Smooth muscle cell of the brain vasculature (primary cell): ENCODE measurements at places on chromosomes 3 and 15.

- DNase-seq: no peak
Measured at GRCh38 chr15:45715528-45715927, 80.7 kb downstream of the SQOR start.

GRCh38 chr3:23739536-23739935, 66.2 kb upstream of the UBE2E1 start:
- no peak for DNase-seq

DNA sequence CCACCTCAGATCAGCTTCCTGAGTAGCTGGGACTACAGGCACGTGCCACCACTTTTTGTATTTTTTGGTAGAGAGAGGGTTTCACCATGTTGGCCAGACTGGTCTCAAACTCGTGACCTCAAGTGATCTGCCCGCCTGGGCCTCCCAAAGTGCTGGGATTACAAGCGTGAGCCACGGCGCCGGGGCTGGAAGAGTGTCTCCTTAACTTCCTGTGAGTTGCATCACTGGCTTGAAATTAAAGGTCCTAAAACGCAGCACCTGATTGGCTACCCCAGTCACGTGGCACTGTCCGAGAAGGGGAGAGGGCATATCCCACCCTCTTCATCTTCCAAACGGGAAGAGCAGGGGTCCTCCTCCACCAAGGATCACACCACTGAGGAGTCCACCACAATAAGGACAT, 5.5 kb upstream of the FAM174B start:
- DNase-seq: no peak

GRCh38 chr15:61831505-61831921, 228.7 kb downstream of the VPS13C start:
- DNase-seq: no peak

DNA sequence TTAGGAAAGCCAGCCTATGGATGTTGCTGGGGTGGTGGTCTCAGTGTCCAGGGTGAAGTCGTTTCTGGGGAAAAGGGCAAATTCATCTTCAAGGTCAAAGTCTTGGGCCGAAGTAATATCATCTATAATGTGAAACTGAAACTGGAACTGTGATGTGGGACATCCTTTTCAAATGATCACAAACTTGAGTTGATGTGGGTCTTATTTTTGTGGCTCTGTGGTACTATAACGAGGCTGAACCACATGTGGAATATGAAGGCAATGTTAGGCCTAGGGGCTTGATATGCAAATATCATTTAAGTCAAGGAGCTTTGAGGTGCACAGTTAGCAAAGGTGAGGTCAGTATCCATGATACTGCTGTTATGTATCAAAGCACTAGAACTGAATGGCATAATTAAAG, 1.5 kb upstream of the CD200R1L start:
- no peak for DNase-seq

DNA sequence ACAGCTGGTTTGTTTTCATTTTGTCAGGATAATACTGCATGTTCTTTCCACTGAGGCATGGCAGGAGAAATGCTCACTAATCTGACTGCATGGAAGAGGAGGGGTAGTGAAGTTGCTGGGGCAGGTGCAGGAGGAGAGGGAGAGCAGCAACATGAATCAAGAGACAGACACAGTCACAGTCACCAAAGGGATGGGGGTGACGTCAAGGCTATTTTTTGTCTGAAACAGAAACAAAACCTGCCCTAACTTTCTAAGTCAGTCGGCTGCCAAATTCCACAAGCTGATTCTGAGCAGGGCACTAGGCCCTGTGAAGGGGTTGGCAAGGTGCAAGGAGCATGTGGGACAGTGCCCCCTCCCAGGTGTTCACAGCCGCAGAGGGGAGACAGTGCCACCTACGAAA, 186.6 kb upstream of the NSMCE3 start:
- no peak for DNase-seq

GRCh38 chr3:177906126-177906511, 630.1 kb upstream of the KCNMB2 start:
- DNase-seq: peak; percentile 39

DNA sequence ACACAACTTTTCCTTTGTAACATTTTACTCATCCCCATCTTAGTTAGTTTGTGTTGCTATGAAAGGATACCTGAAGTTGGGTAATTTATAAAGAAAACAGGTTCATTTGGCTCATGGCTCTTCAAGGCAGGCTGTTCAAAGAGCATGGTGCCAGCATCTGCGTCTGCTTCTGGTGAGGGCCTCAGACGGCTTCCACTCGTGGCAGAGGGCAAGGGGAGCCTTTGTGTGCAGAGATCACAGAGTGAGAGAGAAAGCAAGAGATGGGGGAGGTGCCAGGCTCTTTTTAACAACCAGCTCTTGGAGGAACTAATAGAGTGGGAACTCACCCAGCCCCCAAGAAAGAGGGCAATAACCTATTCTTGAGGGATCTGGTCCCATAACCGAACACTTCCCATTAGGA, 23.1 kb downstream of the PLA2G4F start:
- DNase-seq: no peak

- no peak for DNase-seq
Measured at GRCh38 chr15:83810110-83810509, 156.2 kb downstream of the ADAMTSL3 start.

- no peak for DNase-seq
Measured at GRCh38 chr3:157913741-157914150, 192.5 kb downstream of the SHOX2 start.

- no peak for DNase-seq
Measured at GRCh38 chr3:43061101-43061895, 44.6 kb downstream of the POMGNT2 start.

GRCh38 chr15:34904527-34904926, 65.0 kb downstream of the AQR start:
- DNase-seq: no peak

- DNase-seq: no peak
Measured at GRCh38 chr15:72737723-72738122, 45.8 kb downstream of the ADPGK start.

GRCh38 chr15:89770041-89770440, 6.1 kb upstream of the MESP2 start:
- DNase-seq: no peak

GRCh38 chr15:29784413-29784812, 37.9 kb downstream of the TJP1 start:
- DNase-seq: no peak

- no peak for DNase-seq
Measured at GRCh38 chr15:31360843-31361763, 34.5 kb downstream of the KLF13 start.

- DNase-seq: no peak
Measured at GRCh38 chr3:31185062-31185357, 290.5 kb upstream of the GADL1 start.

DNA sequence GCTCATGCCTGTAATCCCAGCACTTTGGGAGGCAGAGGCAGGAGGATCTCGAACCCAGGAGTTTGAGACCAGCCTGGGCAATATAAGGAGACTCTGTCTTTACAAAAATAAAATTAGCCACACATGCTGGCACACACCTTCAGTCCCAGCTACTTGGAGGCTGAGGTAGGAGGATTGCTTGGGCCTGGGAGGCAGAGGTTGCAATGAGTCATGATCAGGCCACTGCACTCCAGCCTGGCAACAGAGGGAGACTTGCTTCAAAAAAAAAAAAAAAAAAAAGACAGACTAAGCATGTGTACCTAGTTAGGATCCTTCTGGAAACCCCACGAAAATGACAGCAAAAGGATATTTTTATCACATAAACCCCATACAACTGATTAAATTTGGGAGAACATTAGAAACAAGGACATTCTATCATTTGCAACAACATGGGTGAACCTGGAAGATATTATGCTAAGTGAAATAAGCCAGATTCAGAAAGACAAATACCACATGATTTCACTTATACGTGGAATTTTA, 44.9 kb downstream of the METTL6 start:
- DNase-seq: no peak

DNA sequence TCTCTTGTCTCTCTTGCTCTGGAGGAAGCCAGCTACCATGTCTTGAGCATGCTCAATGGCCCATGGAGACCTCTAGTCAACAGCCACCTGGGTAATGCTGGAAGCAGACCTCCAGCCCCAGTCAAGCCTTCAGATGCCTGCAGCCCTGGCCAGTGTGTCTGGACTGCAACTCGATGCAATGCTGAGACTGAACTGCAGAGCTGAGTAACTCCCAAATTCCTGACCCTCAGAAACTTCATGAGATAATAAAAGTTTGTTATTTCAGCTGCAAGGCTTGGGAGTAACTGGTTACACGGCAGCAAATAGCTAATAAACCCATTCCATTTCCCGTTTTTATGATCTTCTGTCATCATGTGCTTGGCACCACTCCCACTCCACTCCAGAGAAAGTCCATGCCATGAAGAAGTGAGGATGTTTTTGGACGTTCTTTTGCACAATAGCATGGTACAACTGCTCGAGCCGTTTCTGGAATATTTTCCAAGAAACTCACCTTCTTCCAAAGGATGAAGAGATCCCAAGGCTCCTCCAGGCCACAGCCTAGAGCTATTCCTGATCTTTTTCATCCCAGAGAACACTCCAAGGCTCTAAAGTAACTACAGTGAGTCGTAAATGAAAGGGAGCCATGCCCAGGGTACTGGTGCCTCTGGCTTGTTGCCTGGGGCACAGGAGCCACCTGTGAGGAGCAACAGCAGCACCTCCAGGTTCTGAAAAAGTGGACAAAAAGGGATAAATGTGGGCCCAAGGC, 72.0 kb upstream of the KLF13 start:
- DNase-seq: peak; percentile 79

DNA sequence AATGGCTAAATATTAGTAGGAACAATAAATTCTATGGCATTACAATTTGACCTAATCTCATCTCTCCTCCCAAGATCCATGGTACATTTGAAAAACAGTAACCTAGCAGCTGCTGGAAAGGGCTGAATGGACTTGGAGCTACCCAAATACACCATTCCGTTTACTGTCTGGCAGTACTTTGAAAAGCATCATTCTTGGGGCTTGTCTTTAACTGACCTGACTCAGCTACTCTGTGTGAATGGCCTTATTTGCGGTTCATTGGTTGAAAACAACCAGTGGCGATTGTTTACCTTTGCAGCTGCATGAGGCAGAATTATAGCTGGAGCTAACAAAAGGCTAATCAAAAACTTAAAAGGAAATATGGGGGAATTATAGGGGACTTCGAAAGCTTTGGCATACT, 311.2 kb upstream of the MCTP2 start:
- DNase-seq: no peak

- DNase-seq: no peak
Measured at GRCh38 chr3:141877911-141878310, 1.5 kb downstream of the ATP1B3 start.

DNA sequence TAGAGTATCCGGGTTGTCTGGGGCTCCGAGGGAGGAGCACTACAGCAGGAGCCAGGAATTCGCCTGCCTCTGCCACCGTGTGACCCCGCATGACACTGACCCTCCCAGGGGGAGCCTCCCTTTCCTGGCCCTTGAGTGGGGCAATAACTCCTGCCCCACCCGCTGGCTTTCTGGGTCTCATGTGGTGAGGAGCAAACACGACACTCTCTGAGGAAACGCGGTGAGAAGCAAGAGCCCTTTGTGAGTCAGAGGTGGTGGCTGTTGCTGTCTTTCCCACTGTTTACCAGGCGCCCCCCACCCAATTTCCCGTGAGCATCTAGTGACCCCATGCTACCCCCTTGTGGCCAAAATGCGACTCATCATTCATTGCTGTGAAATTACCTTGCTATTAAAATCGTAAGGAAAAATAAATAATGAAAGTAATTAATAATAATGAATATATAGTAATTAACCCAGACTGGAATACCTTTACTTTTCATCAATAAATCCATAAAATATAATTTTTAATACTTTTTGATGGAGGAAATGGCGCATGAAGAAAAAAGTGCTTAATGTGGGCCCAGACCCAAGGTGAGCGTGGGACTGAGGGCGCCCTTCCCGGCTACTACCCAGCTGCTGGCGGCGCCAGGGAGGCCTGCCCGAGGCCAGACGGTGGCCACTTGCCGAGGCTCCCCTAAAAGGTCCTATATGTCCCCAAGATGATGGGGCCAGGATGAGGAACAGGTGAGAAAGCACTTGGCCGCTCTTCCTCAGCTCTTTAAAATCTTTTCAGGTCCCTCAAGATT, 29.3 kb downstream of the CCNL1 start:
- peak; percentile 80 for DNase-seq

DNA sequence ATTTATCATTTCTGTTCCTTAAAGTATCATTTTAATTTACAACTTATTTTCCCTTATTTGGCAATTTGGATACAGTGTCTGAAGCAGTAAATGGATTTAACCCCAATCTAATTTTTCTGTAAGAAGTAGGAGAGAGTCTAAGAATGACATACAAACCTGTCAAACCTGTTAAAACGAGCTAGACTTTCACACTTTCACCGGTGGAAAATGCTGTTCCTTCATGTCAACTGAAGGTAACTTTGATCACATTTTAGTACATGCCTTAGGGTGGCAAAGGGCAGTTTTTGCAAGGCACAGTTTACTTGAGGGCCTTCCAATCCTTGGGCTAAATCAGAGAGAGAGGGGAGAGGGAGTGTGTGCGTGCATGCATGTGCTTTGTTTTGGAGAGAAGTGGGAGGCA, 221.4 kb downstream of the THSD4 start:
- no peak for DNase-seq

DNA sequence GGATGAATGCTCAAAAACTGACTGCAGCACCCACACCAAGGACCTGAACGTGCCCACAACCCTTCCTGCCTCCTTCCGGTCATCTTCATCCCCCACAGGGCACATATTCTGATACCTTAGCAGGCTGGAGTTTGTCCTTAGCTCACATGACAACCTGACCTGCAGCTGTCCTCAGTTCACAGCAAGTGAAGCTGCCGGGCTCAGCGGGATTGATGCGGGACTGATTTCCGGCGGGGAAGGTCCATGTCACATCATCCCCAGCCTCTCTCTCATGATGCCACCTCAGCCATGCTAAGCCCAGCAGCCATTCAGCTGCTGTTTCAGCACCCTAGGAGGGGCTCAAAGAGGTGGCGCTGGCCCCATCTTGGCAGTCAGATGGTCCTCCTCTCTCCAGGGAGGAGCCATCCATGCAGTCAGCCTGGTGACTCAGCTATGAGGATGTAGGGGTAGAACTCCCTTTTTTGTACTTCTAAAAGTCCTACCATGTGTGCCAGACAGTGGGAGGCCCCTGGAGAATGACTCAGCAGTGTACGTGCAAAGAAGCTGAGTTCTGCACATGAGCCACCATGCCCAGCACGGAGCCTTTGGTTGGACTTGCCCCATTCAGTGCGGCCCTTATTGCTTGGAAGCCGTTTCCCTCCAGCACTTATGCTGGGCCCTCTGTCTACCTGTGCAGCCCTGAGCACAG, 9.5 kb downstream of the CA12 start:
- peak; percentile 74 for DNase-seq

- no peak for DNase-seq
Measured at GRCh38 chr3:51671734-51672475, 853 bp downstream of the TEX264 start.

GRCh38 chr15:75452865-75453702, 1.6 kb upstream of the SIN3A start:
- DNase-seq: no peak

- DNase-seq: peak; percentile 46
Measured at GRCh38 chr3:143826296-143826695, 22.0 kb downstream of the SLC9A9 start.

GRCh38 chr3:30614943-30615342, 8.5 kb downstream of the TGFBR2 start:
- DNase-seq: no peak

DNA sequence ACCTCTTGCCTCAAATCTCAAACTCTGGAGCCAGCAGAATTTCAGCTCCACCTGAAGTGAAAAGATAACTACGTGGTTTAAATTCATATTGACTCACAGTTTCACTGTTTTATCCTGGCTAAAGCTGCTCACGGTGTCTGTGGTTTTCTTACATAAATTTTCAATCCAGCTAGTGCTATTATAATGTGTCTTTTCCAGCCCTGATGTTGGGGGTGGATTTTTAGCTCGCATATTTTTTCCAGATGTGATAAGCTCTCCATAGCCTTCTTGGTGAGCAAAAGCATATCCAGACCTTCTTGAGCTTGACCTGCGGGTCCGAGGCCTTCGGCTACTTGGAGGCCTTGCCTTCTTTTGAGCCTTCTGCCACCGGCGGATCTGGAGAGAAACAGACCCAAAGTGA, 239.3 kb downstream of the DTWD1 start:
- no peak for DNase-seq
